Cerebellum (tissue), 4 donors: ENCODE measurements at places on chromosomes 16 and 17. TPM values are rescaled to one million over a fixed set of nuclear protein-coding genes. Genes with fewer than 3 reads are reported as not detected.

DNA sequence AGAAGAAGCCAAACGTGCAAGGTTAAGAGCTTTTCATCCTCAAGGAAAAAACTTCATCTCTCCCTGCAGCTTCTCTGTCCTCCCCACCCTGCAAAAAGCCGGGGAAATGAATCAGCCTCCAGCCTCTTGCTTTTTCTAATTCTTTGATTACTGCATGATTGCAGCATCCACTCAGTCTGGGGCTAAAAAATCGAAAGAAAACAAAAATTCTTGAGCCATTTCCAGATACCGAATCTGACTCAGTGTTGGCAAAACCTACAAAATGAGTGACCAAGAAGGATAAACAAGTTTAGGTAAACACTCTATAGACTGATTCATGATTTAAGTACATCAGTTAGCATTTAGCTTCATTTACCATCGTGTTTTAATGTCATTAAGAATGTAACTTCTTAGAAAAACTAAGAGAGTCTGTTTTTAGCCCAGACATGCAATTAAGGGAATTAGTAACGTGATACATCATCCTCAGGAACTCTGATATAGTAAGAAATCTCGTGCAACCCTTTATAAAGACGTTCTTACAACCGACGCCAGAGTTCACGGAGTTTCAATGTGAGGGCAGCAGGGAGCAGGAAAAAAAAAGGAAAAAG is 287.3 kb upstream of the FOXF1 start:
- DNase-seq, result no peak

DNA sequence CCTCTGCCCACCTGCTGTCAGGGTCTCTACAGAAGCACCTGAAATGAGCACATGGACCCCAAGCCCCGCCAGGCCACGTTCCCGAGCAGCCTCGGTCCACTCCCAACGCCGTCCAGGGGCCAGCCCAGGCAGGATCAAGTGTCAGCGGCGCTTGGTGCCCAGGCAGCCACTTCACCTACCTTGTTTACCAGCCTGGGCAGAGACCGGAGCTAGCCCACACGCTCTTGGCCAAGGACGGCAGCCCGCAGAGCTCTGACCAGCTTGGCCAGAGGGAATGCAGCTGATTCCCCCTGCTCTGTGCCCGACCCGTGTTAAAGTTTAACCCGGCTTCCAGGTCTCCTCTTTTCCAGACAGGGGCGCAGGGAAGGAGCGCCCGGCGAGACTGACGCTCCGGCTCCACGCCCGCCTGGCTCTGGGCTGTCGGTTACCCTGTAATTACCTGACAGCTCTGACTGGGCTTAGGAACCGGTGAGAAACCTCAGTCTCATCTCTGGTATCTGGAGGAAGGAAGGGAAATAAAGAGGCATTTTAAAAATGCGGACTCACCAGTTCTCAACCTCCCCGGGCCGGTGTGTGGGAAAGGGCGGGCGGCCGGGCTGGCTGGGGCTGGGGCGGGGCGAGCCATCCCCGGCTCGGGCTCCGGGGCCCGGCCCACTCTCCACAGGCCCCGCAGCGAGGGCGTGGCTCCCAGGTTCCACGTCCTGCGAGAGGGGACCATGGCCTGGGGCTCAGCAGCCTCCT is 4.6 kb downstream of the KIFC3 start:
- no peak for DNase-seq

DNA sequence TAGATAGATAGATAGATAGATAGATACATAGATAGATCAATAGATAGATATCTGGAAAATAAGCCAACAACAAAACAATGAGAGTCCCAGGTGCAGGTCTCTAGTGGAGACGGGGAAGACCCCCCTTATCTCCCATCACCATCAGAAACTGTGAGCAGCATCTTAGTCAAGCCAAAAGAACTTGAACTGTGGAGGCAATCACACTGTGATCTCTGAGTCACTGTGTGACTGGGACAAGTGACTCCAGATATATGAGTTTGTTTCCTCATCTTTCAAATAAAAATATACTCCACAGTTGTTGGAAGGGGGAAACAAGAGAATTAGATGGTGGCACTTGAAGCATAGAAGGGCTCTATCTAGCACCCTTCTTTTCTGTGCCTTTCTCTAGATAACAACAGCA is 42.1 kb downstream of the NOG start:
- no peak for DNase-seq

DNA sequence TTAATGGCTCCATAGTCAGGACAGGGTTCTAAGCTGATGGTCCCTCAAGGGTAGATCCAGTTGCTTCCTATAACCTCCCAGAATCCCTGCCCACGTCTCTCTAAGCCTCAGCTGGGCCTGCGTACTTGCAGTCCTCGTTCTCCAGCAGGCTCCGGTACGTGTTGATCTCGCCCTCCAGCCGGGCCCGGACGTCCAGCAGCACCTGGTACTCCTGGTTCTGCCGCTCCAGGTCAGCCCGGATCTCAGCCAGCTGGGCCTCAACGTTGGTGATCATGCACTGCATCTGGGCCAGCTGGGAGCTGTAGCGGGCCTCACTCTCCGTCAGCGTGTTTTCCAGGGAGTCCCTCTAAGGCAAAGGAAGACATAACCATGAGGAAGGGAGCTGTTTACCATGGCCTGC is 4.5 kb downstream of the KRT32 start:
- no peak for DNase-seq

DNA sequence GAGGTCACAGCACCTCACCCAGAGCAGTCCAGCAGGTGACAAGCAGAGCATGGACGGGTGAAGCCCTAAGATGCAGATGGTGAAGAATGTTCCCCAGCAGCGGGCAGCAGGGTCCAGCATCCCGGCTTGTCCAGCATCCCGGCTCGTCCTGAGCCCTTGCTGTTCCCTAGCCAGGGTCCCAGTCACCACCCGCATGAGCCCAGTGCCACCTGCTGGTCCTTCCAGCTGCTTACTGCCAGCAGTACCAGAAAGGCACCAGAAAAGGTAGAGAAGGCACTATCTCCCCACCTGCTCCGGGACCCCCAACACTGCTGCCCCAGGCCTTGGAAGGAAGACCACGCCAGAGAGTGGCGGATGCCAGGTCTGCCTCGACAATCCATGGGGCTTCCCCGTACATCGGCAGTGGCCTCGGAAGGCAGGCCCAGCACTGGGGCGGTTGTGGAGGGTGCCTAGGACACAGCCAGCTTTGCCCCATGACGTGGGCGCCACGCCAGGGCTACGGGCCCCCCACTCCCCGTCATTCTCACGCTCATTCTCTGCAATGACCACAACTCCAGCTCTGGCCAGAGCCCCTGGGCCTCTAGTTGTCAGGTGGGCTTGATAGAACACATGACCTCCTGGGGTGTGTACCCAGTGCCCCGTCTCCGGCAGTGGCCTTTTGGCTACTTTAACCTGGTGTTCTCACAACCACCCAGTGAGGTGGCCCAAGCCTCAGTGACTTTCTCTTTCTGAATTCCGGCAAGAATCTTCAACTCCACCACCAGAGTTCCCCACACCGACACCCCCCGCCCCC is 1.4 kb downstream of the CENPX start:
- peak; percentile 37 for DNase-seq

GRCh38 chr17:46151762-46152161 is 41.5 kb downstream of the KANSL1 start:
- no peak for DNase-seq

DNA sequence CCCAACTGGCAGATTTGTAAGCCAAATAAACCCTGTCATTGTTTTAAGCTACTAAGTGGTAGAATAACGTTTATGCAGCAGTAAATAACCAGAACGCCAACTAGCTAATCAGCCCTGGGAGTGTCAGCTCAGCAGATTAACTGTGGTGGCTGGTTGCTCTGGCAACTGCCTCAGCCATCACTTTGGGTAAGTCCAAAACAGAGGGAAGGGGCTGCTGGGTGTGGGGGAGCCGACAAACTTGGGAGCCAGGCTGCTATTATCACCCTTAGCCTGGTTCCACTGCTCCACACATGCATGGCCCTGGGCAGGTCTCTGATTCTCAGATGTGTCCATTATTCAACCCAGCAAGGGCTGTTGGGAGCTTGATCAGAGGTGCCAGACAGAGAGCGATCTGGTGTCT is 22.2 kb upstream of the RHOT1 start:
- no peak for DNase-seq

GRCh38 chr16:78953526-78953925 is 647.0 kb downstream of the MAF start:
- DNase-seq, result peak; percentile 15

DNA sequence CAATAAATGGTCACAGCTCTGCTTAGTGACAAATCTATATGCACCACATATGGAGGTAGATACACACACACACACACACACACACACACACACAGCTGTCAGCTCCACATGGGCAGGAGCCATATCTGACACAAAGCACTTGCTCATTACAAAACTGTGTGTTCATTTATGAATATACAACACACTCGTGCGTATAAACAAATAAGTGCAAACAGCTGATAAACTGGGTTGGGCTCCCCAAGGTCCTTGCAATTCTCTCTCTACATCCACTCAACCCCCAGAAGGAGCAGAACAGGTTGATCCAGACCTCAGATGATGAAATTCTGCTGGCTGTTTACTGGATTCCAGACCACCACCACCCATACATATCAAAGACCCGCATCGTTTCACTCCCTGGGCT is 140.7 kb downstream of the XYLT1 start:
- no peak for DNase-seq

DNA sequence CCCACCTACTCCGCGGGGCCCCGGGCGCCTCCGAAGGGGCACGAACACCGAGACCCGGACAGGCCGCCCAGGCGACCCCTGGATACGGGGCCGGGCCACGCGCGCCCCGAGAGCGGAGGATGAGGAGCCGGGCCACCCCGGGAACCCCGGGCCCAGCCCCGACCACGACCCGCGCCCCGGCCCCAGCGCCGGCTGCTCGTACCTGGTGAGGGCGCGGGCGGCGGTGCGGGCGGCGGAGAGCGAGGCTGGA is 192 bp downstream of the FASN start:
- DNase-seq, result no peak

GRCh38 chr16:65572156-65572555 is 450.3 kb upstream of the CDH11 start:
- DNase-seq, result no peak

DNA sequence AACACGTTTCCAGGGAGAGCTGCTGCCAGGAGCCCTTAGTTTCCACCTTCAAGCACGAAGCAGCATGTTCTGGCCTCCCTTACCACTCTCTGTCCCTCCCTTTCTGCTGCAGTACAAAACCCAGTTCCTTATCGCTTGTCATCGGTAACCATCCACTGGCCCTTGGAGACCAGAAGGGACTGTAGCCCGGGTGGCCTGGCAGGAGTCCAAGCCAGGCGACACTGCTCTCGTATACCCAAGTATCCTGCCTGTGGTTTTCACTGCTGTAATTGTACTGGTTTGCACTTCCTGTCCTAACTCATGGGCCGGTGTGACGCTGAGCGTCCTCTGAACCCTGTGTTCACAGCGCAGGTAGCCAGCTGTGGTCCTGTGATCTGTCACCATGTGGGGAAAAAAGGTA is 81.1 kb downstream of the MAF start:
- DNase-seq, result no peak

GRCh38 chr17:78610951-78611511 is 33.8 kb upstream of the DNAH17 start:
- no peak for DNase-seq

- no peak for DNase-seq
Observed at GRCh38 chr16:27267037-27267677, 1.4 kb downstream of the NSMCE1 start.

DNA sequence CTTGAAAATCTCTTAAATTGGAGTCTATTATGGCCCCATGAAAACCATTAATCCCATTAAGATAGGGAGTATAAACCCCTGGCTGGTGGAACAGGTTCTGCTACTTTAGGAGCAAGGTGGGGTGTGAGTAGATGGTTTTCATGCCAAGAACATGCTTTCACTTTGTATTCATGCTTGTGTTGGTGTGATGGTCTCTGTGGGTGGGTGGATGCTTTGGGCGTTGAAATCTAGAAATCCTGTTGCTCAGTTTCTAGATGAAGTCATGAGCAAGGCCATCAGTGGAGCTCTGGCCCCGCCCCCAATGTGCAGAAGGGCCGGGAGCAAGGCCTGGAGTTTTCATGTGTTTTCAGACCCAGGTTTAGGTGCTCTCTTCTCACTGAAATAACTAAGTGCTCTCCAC is 20.1 kb downstream of the PLD6 start:
- DNase-seq, result no peak

DNA sequence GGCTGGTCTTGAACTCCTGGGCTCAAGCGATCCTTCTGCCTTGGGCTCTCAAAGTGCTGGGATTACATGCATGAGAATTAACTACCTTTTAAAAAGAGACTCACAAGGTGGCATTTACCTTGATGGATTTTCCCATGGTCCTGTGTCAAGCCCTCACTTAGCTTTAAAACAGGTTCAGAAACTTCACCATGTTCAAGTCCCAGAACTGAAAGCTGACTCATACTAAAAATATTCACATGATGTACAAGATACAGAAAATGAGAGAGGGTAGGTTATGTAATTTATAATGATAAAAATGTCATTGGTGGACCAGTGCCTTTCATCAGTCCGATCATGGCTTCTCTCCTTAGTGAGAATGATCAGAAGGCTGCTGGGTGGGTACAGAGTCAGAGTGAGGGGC is 4.3 kb upstream of the AKAP1 start:
- no peak for DNase-seq

GRCh38 chr17:43411749-43412148 is 13.0 kb downstream of the ARL4D start:
- no peak for DNase-seq

DNA sequence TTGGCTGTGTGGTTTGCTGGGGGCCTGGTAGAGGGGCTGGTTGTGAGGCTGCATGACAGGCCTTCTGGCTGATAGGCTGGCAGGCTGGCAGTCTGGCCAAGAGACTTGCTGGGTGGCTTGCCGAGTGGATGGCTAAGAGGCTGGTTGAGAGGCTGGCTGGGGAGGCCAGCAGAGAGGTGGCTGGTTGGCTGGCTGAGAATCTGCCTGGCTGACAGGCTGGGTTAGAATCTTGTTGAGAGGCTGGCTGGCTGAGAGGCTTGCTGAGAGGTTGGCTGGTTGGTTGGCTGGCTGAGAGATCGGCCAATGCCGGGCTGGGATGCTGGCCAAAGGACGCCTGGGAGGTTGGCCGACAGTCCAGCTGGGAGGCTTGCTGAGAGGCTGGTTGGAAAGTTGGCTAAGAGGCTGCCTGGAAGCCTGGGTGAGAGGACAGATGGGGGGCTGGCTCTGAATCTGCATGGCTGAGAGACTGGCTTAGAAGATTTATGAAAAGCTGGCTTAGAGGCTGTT is 35.9 kb upstream of the ACSM2B start:
- DNase-seq, result peak; percentile 52

GRCh38 chr16:8572063-8572918 is 18.0 kb downstream of the TMEM114 start:
- DNase-seq, result no peak

GRCh38 chr17:33460781-33461450 is 167.8 kb upstream of the ASIC2 start:
- DNase-seq, result no peak

DNA sequence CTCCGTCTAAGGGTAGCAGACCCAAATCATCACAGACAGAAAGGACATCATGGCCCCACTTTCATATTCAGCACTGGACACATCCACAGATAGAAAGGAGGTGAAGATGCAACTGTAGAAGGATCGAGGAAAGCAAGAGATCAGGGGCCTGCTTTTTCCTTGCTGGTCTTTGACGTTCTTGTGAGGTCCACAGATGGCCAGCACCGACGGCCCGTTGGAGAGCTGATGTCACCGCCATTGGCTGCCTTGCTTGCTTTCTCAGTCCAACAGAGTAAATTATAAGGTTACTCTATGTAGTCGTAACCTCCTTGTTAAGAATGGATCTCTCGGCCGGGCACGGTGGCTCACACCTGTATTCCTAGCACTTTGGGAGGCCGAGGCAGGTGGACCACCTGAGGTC is 5.1 kb upstream of the RBFOX3 start:
- no peak for DNase-seq

The TBC1D3C gene
- not detected for total RNA-seq

The TVP23B gene
- total RNA-seq, result 41.4 TPM

The SLC38A8 gene
- 0.45 TPM for total RNA-seq

The CDH5 gene
- 13.4 TPM for total RNA-seq

The PRCD gene
- 5.7 TPM for total RNA-seq

The NTN3 gene
- 2.5 TPM for total RNA-seq

The KRT13 gene
- 0.27 TPM for total RNA-seq
